ENCODE measurements at places on chromosomes 3 and 15.

- no peak for DNase-seq
Measured at GRCh38 chr15:63319065-63319464, 41.7 kb downstream of the APH1B start.

DNA sequence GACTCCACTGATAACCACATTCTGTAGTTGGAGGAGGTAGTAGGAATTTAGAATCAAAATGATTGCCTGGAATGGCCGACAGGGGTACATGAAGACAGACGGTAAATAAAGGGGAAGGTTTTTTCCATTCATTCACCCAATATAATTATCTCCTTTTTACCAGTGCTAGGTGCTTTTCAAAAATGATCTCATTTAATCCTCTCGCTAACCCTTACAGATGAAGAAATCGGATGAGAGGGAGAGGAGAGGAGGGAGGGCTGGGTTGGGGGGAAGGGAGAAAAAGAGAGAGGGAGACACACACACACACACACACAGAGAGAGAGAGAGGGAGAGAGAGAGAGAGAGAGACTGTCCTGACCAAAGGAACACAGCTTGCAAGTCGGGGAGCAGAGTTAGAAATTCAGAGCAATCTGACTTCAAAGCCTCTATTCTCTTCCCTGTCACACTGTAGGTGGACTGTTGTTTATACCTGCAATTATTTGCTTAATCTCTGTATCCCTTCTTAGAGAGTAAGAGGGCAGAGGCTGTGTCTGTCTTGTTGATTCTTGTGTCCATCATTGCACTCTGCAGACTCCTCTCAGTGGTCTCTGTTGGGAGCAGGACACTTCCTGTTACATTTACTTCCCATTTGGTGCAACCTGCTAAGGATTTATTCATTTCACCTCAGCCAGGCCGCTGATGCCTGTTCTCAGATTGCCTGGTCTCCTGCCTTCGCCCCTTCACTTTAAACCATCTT is 18.7 kb upstream of the PAQR9 start:
- no peak for DNase-seq

DNA sequence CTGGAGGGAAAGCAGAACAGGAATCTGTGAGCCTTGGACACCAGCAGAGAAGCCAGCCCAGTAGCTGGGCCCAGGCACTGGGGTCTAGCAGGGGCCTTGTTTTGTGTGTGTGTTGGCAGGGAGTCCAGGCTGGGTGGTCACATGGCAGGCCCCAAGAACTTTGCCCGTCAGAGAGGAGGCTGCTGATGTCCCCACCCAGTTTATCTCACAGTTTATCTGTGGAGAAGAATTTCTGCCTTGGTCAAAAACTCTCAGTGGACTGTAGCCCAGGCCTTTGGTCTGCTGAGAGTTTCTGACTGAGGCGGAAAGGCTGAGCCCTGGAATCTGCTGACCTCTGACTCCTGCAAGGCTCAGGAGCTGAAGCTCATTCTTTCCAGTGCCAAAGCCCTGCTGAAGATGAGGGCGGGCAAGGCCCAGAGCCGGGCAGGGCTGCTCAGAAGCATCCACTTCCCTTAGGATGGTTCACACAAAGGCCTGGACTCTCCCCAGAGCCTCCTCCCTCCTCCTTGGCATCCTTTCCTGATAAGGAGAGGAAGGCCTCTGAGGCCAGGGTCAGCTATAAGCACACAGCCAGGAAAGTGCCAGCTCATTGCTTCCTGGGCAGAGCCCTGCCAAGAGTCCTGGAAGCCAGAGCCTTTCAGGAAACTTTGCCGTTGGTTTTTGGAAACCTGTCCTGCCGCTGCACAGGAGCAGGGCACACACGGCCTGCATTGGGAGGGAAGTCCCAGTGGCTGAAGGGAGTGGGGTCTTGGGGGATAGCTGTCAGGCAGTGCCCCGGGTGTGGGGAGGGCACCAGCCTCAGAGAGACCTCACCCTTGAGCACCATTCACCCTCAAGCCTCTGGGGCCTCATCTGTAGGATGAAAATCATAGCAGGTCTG is 37.2 kb upstream of the SLCO2A1 start:
- no peak for DNase-seq

DNA sequence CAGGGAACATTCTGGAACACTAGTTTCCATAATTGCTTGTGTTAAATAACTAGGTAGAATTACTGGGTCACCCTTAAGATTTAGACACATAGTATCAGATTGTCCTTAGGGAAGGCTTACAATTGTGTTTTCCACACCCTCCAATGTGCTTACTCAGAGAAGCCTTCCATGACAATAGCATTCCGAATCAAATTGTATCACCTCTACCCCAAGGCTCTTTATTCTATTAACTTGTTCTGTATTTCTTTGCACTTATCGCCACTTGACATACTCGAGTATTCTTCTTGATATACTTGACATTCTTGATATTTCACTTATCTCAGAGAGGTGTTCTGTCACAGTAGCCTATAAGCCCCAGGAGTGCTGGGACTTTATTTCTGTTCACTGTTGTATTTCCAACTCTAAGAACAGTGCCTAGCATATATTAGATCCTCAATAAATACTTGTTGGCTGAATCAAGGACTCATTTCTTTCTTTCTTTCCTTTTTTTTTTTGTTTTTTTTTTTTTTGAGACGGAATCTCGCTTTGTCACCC is 238.9 kb upstream of the PDZRN3 start:
- no peak for DNase-seq

DNA sequence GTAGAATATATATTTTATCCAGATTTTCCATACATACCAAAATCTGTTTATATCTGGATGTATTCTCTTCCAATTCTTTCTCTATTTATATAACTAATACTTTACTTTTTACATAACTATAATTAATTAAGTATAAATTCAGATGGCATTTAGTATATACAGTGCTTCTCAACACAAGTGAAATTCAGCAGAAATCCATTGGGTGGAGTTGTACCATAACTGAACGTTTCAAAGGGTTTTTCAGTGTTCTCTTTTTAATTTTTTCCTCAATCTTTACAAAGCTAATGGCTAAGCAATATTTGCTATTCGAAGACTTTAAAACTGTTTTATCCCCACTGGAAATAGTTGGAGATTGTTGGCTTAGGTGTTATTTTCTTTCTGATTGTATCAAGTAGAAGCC is 13.9 kb upstream of the ZBBX start:
- no peak for DNase-seq

DNA sequence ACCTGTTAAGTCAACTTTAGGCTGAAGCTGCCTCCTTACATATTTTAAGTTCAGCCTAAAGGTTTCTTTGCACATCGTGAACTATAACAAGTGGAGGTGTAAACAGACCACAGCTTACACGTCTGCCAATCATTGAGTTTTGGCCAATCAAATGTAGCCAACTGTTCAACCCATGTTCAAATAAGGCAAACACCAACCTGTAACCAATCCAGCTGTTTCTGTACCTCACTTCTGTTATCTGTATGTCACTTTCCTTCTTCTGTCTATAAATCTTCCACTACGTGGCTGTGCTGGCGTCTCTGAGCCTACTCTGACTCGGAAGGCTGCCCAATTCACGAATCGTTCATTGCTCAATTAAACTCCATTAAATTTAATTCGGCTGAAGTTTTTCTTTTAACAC is 356.0 kb downstream of the TBC1D5 start:
- no peak for DNase-seq

GRCh38 chr3:280681-281080 is 84.1 kb downstream of the CHL1 start:
- no peak for DNase-seq

- no peak for DNase-seq
Measured at GRCh38 chr3:189099505-189100290, 72.1 kb upstream of the TPRG1 start.

All from caudate nucleus (tissue), 63 donors.